Activated CD8-positive, alpha-beta memory T cell treated with anti-CD3 and anti-CD28 coated beads, Interleukin-2, amount 50 U/mL, for 48 hours (primary cell): ENCODE measurements at places on chromosomes 1 and 21.

GRCh38 chr1:69321311-69321710, 246.4 kb upstream of the LRRC7 start:
- no peak for DNase-seq

GRCh38 chr1:157132616-157133167, 5.5 kb downstream of the ETV3 start:
- DNase-seq, result no peak

- no peak for DNase-seq
These were observed 3.5 kb downstream of the MYCL start for GRCh38 chr1:39898191-39898590.

- no peak for DNase-seq
These were observed 11.6 kb downstream of the RNF223 start for GRCh38 chr1:1062348-1063163.

DNA sequence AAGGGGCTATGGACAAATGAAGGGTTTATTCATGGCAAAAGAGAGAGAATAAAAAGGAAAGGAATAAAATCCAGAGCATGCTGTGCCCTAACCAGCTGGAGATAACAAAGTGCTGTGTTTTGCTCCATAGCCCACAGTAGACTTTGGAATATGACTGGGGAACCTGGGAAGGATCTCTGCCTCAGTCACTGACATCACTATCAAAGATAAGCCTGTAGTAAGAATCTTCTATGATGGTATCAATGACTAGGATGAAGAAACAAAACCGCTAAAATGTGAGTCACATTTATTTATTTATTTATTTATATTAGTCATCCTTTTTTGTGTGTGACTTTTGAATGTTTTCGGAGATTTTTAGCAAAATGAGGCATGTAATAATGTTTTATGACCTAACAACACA, 56.3 kb downstream of the NVL start:
- no peak for DNase-seq

- DNase-seq, result no peak
These were observed 40.7 kb downstream of the ARHGEF11 start for GRCh38 chr1:157004806-157005205.

DNA sequence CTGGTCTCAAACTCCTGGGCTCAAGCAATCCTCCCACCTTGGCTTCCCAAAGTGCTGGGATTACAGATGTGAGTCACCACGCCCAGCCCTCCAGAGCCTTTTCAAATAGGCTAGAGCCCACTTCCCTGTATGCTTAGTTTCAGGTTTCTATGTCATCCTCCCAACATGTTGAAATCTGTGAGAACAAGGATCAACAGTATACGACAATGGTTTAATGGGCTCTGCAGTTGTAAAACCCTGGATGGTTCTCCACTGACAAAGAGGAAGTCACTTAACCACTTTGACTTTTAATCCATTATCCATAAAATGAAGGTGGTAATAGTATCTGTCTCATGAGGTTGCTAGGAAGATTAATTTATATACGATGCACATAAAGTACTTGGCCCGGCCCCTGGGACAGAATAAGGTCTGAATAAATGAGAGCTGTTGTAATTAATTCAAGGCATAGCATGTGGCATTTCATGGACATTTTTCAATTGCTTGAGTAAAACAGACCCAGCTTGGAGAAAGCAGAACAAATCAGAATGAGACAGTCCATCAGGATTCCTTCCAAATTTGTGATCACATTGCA, 113.9 kb upstream of the ZNF648 start:
- DNase-seq, result no peak
